Kidney capillary endothelial cell (primary cell): ENCODE measurements at places on chromosomes 4 and X.

GRCh38 chr4:54447304-54447703 is 210.5 kb upstream of the KIT start:
- no peak for DNase-seq

- no peak for DNase-seq
These were observed 205.9 kb downstream of the PTTG2 start for GRCh38 chr4:38166082-38166481.

DNA sequence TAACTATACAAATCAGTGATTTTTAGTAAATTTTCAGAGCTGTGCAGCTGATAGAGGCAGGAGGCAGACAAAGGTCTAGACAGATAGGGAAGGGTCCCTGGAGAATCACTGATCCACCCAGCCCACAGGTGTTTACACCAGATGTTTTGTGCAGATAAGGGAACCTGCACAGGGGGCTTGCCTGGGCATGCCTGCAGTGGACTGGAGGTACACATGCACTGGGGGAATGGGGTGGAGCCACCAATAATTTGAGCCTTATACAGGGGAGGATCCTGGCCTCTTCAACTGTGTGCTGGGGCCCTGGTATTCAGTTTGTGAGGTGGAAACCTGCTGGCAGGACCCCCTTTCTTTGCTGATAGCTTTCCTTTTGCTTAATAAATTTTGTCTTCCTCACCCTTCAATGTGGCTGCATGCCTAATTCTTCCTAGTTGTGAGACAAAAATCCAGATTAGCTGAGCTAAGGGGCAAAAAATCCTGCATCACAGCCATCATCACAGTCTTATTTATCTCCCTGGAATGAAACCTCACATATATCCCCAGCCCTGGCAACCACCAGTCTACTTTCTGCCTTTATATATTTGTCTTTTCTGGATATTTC is 102.8 kb downstream of the KDM6A start:
- no peak for DNase-seq

DNA sequence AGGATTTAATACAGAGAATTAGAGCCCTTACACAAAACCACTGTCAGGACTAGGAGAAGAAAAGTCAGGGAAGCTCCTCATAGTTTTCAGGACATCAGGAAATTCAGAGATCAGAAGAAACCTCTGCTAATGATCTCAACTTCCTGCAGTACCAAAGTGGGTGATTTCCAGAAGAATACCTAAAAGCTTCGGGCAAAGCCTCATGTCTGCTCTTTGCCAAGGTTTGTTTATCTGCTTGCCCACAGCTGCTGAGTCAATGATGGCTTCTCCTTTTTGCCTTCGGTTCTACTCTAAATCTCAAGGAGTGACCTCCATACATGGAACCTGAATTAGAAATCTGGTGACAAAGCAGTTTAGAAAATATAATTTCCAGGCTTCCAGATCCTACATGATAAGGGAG is 68.4 kb downstream of the USP38 start:
- no peak for DNase-seq

DNA sequence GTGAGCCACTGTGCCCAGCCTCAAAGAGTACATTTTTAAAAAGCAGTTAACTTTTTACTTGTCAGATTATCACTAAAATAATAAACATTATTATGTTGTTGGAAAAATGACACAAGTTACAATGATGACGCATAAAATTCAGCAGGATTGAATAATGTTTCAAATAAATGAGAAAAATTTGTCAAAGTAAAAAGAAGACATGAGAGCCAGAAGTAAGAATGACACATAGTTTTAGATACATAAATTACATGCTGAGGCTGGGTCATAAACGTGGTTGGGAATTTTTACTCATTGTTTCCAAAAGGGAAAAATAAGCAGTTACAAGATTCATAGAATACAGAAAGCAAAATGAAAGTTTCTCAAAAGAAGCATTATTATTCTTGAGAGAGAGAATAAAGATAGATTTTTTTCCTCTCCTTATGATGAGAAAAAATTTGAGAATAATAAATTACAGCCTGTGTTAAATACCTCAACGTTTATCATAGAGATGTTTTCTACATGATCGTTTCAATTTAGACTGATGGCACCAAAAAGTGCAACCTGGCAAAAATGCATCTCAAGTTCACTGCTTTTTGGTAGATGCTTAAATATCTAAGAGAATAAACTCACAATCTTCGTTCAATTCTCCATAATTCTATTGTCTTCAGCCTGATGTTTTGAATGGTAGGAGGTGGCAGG is 40.4 kb downstream of the GUCY1B1 start:
- DNase-seq, result no peak

DNA sequence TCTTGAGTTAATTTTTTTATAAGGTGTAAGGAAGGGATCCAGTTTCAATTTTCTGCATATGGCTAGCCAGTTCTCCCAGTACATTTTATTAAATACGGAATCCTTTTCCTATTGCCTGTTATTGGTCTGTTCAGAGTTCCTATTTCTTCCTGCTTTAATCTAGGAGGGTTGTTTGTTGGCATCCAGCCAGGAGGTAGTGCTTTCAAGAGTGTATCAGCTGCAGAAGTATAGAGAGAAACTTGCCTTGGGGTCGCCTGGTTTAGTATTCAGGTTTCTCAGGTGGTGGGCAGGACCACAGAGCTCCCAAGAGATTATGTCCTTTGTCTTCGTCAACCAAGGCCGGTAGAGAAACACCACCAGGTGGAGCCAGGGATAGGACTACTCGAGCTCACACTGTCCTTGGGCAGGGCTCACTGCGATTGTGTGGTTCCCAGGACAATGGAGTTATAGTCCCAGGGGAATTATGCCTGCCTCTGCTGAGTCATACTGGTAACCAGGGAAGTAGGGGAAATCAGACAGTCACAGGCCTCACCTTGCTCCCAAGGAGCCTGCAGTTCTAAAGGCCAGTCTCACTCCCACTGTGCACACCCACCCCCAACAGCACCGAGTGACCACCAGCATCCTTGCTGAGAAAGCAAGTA is 168.1 kb downstream of the VSIG4 start:
- peak; percentile 42 for DNase-seq

DNA sequence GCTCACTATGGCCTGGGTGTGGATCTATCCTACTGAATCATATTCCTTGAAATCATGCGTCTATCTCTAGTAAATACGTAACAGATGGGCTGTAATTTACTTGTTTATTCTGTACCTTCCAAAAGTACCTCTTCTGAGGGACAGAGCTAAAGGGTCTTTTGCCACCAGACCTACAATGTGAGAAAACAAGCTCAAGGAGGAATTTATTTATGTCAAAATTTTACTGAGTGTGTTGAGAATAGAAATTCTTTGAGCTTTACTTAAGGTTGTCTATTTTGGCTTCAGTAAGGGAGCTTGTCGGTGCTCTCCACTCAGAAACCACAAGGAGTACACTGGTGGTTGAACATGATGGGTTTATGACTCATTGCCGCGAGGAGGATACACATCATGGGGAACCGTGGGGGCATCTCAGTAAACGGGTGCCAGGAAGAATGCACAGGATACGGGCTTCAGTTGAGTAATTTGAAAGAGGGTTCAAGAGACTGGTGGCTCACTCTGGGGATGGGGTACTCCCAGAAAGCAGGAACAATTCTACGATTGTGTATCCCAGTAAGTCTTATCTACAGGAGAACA is 3.0 kb downstream of the ANK2 start:
- no peak for DNase-seq

DNA sequence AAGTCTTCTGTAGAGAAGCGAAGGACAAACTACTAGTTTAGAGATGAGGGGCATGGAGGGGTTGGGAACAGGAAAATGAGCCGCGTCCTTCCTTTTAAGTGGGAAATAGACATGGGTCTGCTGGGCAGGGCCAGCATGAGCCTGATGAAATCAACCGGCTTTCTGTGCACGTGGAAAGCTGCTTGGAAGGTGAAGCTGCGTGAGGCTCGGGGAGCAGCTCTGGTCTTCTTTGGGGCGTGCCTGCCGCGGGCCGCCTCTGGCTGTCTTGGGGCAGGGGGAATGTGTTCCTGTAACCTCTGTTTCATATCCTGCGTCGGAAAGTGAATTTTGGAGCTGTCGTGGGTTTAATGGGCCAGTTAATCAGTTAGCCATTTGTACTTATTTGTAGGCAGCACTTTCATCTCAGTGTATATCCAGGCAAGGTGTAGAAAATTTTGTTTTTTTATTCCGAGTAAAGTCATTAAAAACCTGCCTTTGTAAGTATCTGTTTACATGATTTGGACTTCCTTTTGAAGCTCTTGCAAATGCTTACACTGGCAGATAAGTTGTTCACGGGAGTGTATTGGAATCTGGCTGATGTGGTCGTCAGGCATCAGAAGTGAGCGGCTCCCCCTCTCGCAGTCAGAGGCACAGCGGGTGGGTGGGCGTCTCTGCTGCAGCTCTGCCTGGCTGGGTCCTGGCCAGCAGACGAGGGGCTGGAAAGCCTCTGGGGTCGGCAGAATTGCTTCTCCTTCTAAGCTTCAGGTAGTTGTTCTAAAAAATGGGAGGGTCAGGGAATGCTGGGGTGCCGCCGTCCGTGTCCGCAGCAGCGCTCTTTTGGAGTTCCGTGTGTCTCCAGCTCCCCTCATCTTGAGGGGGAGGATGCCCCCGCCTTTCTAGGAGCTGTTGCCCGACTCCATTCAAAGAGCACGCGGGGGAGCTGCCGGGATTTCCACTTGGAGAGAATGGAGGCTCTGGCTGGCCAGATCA is 70.5 kb upstream of the HGFAC start:
- DNase-seq, result peak; percentile 41

- DNase-seq, result no peak
These were observed 246.0 kb downstream of the CXXC4 start for GRCh38 chr4:104248726-104249125.
